ENCODE measurements at places on chromosomes 5 and 9.

DNA sequence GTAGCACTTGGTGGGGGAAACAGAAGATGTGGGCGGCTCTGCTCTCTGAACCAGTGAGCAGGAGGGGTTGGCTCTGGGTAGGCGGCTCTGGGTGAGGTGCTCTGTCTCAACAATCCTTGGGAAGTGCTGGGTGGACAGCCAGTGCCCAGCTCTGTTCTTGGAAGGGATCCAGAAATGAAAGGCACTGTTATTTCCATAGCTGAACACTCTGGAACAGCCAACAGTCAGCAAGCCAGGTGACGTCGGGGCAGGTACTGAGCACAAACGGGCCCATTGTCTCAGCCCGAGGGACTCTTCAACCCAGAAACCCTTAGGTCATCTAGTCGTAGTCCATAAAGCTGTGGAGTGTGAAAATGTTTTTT, 36.3 kb downstream of the OLFM1 start:
- no peak for DNase-seq

DNA sequence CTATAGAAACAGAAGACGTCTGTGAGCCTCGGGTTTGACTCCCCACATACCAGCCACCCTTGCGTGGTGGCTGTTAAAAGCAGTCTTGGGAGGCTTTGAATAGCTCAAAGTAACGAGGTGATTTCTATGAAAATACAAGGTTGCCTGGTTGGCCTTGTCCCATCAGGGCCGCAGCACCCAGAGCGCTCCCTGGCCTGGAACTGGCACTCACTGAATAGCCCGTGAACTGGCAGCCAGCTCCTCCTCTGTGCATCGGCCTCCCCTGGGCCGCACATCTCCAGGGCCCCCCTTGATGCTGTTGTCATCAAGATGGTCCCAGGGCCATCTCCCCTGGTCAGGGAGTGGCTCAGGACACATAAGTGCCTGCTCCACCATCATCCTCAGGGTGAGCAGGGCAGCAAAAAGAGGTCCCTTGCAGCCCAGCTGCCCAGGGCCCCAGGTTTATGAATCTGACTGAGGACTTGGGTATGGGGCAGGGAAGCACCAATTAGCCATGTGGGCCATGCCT, 144.6 kb upstream of the PPP1R26 start:
- no peak for DNase-seq

GRCh38 chr5:138832218-138832617, 42.9 kb downstream of the LRRTM2 start:
- no peak for DNase-seq

DNA sequence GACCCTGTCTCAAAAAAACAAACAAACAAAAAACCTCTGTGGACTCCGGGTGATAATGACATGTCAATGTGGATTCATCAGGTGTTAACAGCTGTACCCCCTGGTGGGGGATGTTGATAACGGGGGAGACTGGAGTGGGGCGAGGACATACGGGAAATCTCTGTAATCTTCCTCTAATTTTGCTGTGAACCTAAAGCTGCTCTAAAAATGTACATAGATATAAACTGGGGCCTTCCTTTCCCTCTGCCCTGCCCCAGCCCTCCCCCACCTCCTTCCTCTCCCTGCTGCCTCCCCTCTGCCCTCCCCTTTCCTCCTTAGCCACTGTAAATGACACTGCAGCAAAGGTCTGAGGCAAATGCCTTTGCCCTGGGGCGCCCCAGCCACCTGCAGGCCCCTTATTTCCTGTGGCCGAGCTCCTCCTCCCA, 1.4 kb upstream of the CEL start:
- DNase-seq = no peak

DNA sequence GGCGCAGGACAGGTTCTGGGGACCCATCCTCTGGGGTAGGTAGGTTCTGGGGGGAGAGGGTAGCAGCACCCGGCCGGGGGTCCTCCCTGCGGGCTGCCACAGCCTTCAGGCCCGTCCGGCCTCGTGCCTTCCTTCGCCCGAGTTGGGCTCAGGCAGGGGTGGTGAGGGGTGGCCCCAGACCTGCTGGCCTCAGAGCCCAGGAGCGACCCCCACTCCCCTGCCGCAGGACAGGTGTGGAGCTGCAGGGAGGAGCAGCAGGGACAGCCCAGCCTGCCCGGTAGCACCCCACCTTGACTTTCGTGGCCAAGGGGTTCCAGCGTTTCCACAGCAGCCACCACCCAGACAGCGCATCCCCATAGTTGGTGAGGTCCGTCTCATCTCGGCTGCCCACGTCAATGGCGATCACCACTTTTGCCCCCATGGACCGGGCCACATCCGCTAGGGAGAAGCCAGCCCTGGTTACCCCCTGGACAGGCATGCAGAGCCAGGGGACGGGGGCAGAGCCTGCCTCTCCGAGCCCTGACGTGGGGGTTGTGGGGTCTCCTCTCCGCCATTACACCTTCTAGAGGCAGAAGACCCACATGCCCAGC, 3.4 kb upstream of the NSMF start:
- DNase-seq = no peak

DNA sequence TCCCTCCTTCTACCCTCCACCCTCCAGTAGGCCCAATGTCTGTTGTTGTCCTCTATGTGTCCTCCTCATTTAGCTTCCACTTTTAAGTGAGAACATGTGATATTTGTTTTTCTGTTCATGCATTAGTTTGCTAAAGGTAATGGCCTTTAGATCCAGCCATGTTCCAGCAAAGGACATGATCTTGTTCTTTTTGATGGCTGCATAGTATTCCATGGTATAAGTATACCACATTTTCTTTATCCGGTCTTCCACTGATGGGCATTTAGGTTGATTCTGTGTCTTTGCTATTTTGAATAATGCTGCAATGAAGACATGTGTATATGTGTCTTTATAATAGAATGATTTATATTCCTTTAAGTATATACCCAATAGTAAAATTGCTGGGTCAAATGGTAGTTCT, 232.5 kb upstream of the PRR16 start:
- no peak for DNase-seq

DNA sequence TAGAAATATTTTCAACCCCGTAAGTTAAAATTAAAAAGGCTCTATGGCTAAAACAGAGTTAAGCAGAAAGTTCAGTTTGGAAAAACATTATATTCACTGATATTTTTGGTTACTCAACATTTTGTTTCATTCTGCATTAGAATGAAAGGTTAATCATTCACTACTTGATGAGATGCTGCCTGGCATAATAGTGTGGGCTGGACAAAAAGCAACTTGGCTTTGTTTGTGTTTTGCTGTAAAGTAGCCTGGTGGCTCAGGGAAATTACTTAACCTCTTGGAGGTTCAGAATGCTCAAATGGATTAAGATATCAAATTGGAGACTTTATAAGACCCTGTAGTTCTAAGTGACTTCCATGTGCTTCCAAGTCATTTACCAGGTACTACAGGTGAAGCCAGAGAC, 367.4 kb upstream of the TRPC7 start:
- DNase-seq = no peak

DNA sequence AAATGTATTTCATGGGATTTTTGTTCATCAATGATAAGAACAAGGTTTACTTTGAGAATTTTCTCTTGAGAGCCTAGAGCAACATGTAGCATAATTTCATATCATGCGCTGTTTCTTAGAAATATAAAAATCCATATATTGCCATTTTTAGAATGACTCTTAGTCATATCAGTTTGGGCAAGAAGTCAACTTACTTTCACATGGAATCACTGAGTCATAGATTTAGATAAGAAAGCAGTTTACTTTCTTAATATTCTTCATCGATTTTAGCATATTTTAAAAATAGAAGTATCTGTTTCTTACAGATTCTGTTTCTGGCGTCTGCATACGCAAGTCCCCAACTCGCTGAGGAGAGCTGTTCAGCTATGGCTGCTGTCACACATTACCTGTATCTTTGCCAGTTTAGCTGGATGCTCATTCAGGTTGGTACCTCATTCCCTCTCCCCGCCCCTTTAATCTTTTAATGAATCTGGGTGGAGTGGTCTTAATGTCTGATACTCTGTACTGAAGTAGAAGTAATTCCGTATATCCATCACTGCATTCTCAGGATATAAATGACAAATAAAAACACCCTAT, 406.6 kb downstream of the ADGRV1 start:
- no peak for DNase-seq

DNA sequence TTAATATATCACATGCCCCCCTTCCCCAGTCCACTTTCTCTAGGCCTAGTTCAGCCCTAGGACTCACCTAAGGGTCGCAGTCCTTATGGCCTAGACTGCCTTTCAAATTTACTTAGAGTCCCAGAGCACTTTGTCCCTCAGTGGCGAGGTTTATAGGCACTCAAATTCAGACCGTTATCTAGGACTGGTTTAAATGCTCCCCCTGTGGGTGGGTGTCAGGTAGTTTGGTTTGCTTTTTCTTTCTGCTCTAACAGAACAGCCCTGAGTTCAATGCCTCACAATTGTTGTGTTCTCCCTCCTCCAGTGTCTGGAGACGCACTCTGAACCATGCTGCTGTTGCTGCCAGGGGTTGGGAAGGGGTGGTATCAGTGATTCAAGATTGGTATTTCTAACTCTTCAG, 317.1 kb downstream of the MAT2B start:
- DNase-seq = no peak

- DNase-seq = no peak
These were observed 127.3 kb downstream of the ZNF608 start for GRCh38 chr5:124619121-124619520.
